ENCODE measurements at places on chromosomes 16 and 17. TPM values are rescaled to one million over a fixed set of nuclear protein-coding genes. Genes with fewer than 3 reads are reported as not detected.

Gene ZNF263
- 45.7 TPM for total RNA-seq

DNA sequence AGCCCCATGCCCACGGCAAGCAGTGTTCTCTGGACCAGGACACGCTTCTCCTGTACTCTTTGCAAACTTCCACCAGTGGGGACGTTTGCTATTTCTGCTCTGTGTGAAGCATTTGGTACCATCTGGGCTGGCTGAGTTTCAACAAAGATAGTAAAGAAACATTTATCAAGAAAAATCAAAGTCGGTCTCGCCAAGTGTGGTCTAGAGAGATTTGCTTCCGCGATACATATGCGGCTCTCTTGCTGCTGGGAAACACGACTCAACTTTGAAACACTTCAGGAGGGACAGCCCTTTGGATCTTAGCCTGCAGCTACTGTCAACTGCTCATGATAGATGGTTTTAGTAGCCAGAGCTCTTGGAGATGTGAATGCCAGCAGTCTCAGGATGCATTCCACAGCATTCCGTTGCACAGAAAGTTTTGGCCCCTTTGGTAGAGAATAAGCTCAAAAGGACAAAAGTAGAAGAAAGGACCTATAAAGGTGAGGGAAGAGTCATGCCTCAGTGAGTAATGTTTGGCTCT is 168.2 kb upstream of the CACNG3 start:
- H3K36me3 ChIP-seq, result no peaks in the 10 kb centered on the region
- DNase-seq, result no peak
- no peak overlapping the region for H3K4me3 ChIP-seq
- no peaks in the 10 kb centered on the region for H3K4me1 ChIP-seq
- no peaks in the 10 kb centered on the region for H3K27me3 ChIP-seq

DNA sequence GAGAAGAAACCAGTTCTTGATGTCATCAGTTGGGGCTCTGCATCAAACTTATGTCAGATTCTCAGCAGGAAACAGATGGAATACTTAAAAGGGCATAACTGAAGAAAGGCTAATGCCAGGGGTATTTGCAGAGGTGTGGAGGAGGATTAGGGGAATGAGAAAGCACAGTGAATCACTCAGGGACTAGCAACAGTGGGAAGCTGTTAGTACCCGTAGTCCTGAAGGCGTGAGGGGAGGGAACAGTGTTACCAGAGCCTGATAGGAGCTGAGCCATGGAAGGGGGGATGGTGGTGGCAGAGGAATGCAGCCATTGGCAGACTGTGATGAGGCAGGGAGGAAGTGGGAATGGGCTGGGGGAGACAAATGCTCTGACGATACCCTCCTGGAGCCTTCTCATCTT is 162.3 kb downstream of the UTP18 start:
- no peaks in the 10 kb centered on the region for H3K36me3 ChIP-seq
- H3K27me3 ChIP-seq, result no peaks in the 10 kb centered on the region
- no peak for DNase-seq
- no peaks in the 10 kb centered on the region for H3K4me1 ChIP-seq
- no peak overlapping the region for H3K27ac ChIP-seq

Gene HOXB2
- total RNA-seq, result not detected

GRCh38 chr16:11306997-11307638 is 26.0 kb upstream of the PRM1 start:
- no peak for DNase-seq
- no peaks in the 10 kb centered on the region for H3K36me3 ChIP-seq
- peaks cover 24% of the 10 kb centered on the region for H3K4me1 ChIP-seq
- no peak overlapping the region for H3K27ac ChIP-seq

DNA sequence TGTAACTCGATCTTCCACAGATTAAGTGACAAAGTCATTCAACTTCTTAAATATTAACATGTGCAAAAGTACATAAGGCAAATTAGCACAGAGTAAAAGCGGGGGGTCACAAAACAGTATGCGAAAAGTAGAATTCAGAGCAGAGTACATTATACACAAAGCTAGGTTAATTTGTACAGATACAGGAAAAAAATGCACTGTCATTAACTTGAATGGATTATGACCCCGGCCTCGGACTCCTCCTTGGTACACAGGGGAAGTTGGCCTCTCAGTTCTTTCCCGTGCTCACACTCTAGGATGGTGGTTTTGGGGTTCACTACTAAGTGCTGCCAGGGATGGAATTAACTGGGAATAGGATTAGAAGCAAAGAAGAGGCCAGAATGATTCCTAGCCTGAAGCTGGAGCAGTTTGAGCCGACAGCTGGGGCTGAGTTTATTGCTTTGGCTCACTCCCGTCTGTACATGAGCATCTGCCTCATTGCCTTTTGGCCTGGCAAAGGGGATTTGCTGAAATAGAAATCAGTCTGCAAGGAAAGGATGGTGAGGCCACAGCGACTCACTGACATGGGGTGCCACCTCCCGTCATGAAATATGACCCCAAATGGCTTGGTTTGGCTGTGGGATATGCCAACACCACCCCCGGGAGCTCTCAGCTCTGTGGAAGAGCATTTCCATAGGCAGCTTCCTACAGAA is 23.6 kb downstream of the NTN1 start:
- DNase-seq, result no peak
- H3K4me3 ChIP-seq, result no peak overlapping the region
- no peaks in the 10 kb centered on the region for H3K36me3 ChIP-seq
- H3K27ac ChIP-seq, result no peak overlapping the region

DNA sequence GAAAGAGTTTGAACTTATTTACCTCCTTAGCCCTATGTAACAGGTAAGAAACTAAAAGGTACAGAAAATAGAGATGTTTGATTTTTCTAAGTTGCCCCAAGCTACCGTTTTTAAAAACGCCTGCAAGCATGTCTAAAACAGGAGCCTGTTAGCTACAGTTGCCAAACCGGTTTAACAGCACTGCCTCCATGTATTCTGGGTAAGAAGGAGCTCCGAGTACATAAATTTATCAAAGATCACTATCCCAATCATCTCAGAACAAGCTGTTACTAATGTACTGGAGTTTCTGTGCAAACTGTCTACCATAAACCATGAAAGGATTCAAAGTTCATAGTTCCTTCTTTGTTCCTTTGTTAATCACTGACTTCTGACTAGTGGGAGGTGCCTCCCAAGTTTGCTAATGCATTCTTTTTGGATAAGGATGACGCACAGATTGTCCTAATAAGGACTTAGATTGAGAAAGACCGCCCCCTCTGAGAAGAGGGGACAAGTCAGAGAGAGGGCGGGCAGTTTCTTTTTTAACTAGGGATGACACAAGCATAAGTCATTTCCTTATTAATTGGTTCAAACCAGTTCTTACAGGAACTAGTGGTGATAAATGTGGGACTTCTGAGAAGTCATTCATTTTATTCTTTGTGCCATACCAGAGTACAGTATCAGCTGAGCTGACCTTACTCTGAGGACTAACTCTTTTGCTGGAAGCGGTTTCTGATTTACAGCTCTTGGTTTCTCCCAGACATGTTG is 55.3 kb downstream of the TUBD1 start:
- H3K27ac ChIP-seq, result peak overlapping the region; percentile 68
- H3K36me3 ChIP-seq, result peaks cover 18% of the 10 kb centered on the region
- peak; percentile 93 for DNase-seq
- H3K4me1 ChIP-seq, result peaks cover 63% of the 10 kb centered on the region

- H3K36me3 ChIP-seq, result peaks cover 38% of the 10 kb centered on the region
- H3K4me3 ChIP-seq, result no peak overlapping the region
- no peaks in the 10 kb centered on the region for H3K27me3 ChIP-seq
- H3K4me1 ChIP-seq, result peaks cover 5% of the 10 kb centered on the region
- DNase-seq, result no peak
- no peak overlapping the region for H3K27ac ChIP-seq
Observed at GRCh38 chr17:62562656-62563055, 64.8 kb upstream of the MRC2 start.

Gene FBXO31
- 17.1 TPM for total RNA-seq

DNA sequence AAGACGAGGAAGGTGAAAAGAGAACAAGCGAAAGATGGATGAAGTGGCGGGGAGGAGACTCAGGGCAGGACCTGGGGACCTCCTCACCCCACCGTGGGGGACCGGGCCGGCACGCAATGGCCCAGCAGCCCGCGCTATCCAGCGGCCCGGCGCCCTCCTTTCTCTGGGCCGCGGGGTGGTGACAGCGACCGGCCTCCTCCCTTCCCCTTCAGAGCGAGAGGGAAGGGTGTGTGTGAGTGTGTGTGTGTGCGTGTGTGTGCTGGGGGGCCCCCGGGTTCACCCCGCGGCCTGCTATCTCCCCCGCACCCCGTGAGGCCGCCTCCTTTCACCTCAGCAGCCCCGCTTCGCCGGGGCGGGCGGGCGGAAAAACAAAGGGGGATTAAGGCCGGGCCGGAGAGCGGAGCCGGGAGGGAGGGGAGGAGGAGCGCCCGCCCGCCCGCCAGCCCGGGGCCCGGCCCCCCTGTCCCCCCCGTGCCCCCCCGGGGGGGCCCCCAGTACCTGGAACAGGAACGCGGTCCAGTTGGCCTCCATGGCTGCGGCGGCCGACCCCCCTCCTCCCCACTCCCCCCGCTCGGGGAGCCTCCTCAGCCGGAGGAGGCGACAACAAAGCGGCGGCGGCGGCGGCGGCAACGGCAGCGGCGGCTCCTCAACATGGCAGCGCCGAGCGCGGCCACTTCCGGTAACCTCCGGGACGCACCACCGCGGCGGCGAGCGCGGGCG is at the start of gene VEZF1:
Gene VEZF1 (minus strand): TSS at position 674 of the 720 bp plus-strand sequence. CDS start 143 bp downstream, at position 531.
- H3K27ac ChIP-seq, result peak within 1 kb of the TSS; percentile 85
- peak; percentile 92 for DNase-seq
- peak within 1 kb of the TSS; percentile 81 for H3K4me3 ChIP-seq
- peaks cover 6% of the 10 kb centered on the region for H3K36me3 ChIP-seq
- peaks cover 64% of the 10 kb centered on the region for H3K4me1 ChIP-seq

Gene CSH2
- total RNA-seq, result not detected

GRCh38 chr16:68792465-68793324 is 50.6 kb upstream of the TANGO6 start:
- H3K36me3 ChIP-seq, result no peaks in the 10 kb centered on the region
- H3K27ac ChIP-seq, result no peak overlapping the region
- DNase-seq, result no peak
- no peaks in the 10 kb centered on the region for H3K27me3 ChIP-seq
- no peak overlapping the region for H3K4me3 ChIP-seq

GRCh38 chr17:34265711-34266110 is 4.3 kb upstream of the CCL7 start:
- no peak for DNase-seq
- H3K4me1 ChIP-seq, result no peaks in the 10 kb centered on the region
- no peak overlapping the region for H3K27ac ChIP-seq
- H3K27me3 ChIP-seq, result no peaks in the 10 kb centered on the region

GRCh38 chr16:56918467-56919012 is 13.4 kb upstream of the HERPUD1 start:
- H3K4me1 ChIP-seq, result peaks cover 21% of the 10 kb centered on the region
- no peak overlapping the region for H3K4me3 ChIP-seq
- H3K27me3 ChIP-seq, result no peaks in the 10 kb centered on the region
- no peak overlapping the region for H3K27ac ChIP-seq
- H3K36me3 ChIP-seq, result no peaks in the 10 kb centered on the region

- no peaks in the 10 kb centered on the region for H3K36me3 ChIP-seq
- H3K27ac ChIP-seq, result peak overlapping the region; percentile 93
- peaks cover 22% of the 10 kb centered on the region for H3K4me1 ChIP-seq
- H3K4me3 ChIP-seq, result peak overlapping the region; percentile 77
- H3K27me3 ChIP-seq, result no peaks in the 10 kb centered on the region
Observed at GRCh38 chr16:71565812-71566700, 10.8 kb downstream of the TAT start.

Gene CD300A
- total RNA-seq, result not detected

- peaks cover 20% of the 10 kb centered on the region for H3K4me1 ChIP-seq
- no peak overlapping the region for H3K4me3 ChIP-seq
- H3K36me3 ChIP-seq, result no peaks in the 10 kb centered on the region
- no peaks in the 10 kb centered on the region for H3K27me3 ChIP-seq
Observed at GRCh38 chr17:75762513-75763268, 2.3 kb downstream of the GALK1 start.

DNA sequence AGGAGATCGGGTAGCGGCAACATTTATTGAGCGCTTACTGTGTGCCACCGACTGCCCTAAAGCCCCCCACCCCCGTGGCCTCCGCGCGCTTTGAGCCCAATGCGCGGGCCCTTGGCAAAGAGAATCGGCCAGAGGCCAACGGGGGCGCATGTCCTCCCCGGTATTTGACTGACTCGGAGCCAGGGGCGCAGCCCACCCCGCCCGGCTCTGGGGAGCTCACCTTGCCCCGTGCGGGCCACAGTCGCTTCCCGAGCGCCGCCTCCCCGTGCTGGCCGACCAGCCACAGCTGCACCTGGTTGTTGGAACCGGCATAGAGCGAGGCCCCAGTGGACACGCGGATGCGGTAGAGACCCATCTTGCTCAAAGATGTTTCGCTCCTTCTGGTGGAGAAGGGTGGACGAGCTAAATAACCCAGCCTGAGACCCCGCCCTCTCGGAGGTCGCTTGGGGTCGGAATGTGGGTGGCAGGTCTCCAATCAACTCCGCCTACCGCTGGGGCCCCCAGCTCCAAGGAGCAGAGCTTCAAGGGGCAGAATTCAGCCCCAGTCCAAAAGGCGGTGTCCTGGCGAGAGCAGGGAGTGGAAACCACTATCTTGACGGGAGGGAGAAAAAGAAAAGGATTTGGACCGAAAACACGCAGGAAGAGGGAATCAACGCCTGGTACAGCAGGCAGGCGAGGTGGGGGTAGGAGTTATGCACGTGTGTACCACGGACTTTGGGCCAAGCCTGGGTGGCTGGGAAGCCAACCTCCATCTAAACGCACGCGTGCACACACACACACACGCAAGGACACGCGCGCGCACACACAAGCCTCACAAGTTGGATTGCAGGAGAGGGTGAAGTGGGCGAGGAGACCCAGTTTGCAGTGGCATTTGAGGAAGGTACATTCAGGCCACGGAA is at the start of gene ALOX15:
Gene ALOX15 (minus strand): TSS at position 382 of the 899 bp plus-strand sequence. CDS start 27 bp downstream, at position 355.
- peaks cover 22% of the 10 kb centered on the region for H3K4me1 ChIP-seq
- no peaks in the 10 kb centered on the region for H3K27me3 ChIP-seq
- no peak within 1 kb of the TSS for H3K4me3 ChIP-seq
- no peak for DNase-seq

GRCh38 chr16:68041783-68042182 is 18.7 kb downstream of the DUS2 start:
- no peak for DNase-seq
- no peaks in the 10 kb centered on the region for H3K27me3 ChIP-seq
- no peak overlapping the region for H3K27ac ChIP-seq
- H3K4me3 ChIP-seq, result no peak overlapping the region

Gene HSPB9
- total RNA-seq, result 0.29 TPM

Gene ELMO3
- total RNA-seq, result 0.82 TPM

DNA sequence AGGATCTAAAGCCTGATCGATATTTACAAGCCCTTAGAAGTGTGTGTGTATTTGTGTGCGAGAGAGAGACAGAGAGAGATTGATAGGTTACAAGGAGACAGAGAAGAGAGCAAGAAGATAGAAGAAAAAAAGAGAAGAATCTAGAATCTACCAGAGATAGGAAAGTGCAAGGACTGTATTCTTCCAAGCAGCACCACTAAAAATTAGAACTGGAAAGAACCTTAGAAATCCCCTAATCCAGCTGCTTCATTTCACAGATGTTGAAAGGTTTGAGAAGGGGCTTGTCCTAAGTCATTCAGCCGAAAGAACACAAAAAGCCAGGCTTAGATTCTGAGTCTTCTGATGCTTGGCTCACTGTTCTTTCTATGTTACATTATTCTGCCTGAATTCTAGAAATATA is 92.2 kb downstream of the HS3ST3A1 start:
- DNase-seq, result no peak
- H3K27me3 ChIP-seq, result no peaks in the 10 kb centered on the region
- H3K36me3 ChIP-seq, result no peaks in the 10 kb centered on the region
- no peaks in the 10 kb centered on the region for H3K4me1 ChIP-seq

GRCh38 chr17:56325313-56326000 is 172.2 kb downstream of the ANKFN1 start:
- no peak overlapping the region for H3K27ac ChIP-seq
- no peak overlapping the region for H3K4me3 ChIP-seq
- no peaks in the 10 kb centered on the region for H3K4me1 ChIP-seq
- no peak for DNase-seq
- no peaks in the 10 kb centered on the region for H3K36me3 ChIP-seq
- H3K27me3 ChIP-seq, result no peaks in the 10 kb centered on the region

- no peaks in the 10 kb centered on the region for H3K27me3 ChIP-seq
- no peak overlapping the region for H3K4me3 ChIP-seq
- DNase-seq, result no peak
- H3K27ac ChIP-seq, result no peak overlapping the region
- H3K4me1 ChIP-seq, result peaks cover 5% of the 10 kb centered on the region
Observed at GRCh38 chr16:63581570-63581969, 1540.3 kb downstream of the CDH11 start.

Data from Karpas-422 (cell line).